ENCODE measurements at places on chromosomes 16 and 17.

DNA sequence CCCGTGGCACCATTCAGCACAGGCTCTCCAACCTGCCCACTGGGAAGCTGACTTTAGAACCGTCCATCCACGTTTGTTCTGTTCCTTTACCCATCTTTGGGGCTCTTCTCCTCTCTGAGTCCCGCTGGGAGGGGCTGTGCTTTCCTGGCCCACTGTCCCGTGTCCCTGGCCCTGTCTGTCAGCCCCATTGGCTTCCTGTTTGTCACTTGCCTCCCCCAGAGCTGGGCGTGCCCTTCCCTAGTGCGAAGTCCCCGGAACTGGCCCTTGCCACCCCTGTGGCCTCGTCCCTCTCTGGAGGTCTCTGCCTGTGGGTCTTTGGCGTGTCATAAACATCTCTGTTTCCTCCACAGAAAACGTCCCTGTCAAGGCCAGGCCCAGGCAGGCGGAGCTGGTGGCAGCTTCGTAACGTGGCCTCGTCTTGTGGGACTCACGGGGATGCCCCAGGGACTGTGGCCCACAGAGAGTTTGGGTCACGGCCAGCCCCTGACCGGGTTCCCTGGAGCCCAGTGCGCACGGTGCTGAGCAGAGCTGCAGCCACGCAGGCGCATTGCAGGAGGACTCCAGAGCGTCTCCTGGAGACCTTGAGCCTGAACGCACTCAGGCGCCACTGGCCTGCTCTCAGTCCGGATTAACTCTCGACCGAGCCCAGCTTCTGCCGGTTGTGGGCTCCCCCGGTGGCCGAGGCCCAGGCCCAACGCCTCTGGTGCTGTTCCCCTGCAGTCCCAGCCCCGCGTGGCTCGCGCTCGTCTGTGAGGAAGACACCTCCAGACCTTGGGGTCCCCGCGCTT lies 7.3 kb downstream of the CHMP6 start:
- no peak for DNase-seq

GRCh38 chr17:28282596-28282995 lies 36.4 kb upstream of the TMEM97 start:
- peak; percentile 70 for DNase-seq

DNA sequence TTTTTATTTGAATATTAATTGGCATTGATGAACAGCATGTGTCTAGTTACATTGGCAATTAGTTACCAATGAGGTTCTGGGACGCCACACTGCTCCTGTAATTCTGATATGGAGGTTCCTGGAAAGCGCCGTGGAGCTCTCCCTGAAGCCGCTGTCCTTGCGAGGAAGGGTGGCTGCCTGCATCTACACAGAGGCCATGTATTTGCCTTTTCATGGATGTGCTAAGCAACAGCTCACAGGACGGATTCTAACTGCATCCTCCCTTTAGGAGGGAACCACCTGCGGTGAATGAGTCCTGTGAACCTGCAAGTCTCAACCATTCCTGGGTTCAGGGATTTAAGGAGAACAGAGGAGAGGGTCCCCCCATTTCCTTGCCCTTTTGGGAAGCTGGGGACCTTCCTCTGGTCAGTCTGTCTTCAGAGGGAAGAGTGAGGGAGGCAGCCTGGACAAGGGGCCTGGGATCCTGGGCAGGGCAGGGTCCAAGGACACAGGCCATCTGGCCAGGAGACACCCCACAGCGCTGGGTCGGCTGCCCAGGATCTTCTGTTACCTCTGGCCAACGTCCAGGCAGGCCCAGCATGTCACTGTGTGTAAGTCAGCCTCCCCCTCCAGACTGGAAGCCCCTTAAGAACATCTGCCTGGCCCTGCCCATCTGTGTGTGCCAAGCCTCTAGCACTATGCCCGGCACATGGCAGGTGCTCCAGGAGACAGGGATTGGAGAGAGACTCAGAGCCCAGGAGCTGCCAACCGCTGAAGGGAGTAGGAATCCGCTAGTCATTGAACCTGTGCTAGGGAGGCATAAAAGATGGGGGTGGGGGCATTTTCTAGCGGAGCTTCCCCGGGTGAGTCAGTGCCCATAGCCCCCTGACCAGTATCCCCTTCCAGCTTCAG lies 314.1 kb upstream of the TNRC6C start:
- no peak for DNase-seq

DNA sequence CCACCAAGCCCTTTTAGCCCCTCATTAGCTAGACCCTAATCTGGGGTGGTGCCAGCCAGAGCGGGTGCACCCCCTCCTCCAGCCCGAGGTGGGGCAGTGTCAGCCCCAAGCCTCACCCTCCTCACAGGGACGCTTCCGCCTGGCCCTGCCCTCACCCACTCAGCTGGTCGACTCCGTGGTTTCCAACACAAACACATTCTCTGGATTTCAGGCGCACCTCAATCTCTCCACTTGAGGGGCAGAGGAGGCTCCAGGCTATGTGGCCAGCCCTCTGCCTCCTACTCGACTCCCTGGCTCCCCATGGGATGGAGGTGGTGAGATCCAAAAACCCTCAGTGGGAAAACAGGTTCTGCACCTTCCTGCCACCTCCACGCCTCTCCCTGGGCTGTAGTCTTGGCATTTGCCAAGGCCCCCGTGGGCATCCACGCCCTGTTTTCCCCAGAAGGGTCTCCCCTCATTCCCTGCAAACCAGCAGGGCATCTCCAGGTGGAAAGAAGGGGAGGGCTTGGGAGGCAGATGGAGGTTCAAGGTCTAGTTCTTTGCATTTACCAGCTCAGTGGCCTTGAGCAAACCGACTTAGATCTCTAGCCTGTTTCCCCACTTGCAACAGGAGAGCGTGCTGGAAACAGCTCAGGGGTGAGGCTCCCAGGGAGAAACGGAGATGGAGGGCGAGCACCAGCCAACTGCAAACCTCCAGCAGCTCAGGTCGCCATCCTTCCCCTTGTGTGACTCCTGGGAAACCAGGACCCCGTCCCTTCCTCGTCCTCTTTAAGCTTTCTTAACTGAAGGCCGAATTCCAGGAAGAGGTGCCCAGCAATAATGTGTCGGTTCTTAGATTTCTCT lies 1.7 kb downstream of the EMP2 start:
- no peak for DNase-seq

DNA sequence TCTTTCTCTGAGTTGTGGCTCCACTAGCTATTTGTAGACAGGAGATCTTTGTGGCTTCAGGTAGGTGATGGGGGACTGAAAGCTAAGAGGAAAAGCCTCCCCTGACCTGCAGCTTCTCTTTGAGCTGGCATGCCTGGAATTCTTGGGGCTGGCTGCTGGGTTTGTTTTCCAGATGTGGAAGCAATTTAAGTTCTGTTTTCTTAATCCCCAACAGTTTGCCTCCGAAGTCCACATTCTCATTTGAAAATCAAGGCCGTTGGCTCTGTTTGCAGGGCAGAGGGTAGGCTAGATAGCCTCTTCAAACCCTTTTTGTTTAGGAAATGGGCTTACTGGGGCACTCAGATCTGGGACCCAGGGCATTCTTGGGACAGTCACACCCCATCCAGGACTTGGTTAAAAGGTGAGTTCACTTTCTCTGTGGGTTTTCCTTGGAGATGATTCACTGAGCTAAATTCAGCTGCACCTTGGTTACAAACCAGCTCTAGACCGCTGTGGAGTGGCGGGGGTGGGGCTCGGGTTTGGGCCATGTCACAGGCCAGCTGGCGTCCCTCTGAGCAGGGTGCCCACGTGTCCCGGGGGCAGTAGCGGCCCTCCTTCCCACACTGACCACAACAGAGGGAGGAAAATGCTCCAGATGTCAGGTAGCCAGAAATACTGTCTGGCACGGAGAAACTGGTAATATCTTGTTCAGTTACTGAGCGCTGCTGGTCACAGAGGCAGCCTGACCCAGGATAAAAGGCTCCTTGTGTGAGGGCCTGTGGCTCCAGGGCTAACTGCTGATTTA lies 108.5 kb downstream of the RAB11FIP4 start:
- DNase-seq = no peak

DNA sequence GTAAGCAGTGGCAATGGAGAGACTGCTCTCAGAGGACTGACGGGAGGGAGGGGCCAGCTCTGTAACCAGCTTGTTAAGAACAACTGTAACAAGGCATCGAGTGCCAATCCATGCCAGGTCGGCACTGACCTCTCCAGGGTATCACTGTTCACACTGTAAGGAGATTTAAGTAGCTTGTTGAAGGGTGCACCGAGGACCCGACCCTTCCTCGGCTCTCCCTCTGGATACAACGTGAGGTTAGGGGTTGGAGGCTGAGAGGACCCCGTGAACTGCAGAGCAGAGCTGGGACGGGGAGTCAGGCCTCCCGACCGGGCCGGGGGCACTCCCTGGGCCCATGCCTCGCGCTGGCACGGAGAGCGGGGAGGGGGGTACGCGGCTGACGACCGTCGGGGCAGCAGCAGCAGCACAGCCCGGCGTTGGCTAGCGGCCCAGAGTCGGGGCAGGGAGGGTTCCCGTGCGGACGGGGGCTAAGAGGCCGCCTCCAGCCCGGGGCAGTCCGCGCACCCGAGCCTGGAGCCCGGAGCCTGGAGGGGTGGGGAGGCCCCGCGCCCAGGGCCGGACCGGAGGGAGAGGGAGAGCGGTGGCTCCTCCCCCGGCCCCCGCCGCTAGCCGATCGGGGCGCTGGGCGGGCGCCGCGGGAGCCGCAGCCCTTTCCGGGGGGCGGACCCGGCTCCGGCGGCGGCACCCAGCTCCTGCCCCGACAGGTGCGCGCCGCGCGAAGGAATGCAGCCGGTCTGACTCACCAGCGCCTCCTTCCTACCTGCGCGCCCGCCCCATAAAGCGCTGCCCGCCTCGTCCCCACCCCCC lies at the start of gene ITGB4:
ITGB4 (plus strand) TSS at position 804 of the 807 bp plus-strand sequence. CDS start 3,245 bp downstream, outside the sequence.
- DNase-seq = no peak

DNA sequence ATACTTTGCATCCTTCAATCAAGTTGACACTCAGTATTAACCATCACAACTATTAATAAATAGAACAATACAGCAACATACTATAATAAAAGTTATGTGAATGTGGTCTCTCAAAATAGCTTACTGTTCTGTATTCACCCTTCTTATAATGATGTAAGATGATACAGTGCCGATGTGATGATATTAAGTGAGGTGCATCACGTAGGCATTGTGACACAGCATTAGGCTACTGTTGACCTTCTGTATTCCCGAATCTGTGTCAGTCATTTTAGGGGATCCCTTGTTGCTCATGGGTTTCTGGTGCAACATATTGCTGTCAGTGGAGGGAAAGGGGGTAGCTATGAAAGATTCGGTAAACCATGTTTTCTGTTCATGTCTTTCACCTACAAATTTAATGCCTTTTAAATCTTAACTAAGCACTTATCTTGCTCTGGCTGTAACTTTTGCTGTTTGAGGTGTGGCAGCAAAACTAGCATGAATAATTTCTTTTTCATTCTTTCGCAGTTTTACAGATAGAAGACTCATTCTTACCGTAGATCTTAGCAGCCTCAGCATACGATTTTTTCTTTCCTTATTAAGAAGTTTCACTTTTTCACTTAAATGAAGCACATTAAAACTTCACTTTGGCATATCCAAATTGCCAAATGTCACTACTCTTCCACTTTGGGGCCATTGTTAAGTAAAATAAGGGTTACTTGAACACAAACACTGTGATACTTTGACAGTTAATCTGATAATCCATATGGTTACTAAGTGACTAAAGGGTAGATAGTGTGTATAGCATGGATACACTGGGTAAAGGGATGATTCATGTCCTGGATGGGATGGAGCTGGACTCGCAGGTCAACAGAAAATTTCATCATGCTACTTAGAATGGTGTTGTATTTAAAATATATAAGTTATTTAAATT lies 29.6 kb downstream of the NFAT5 start:
- peak; percentile 61 for DNase-seq
